ENCODE measurements at places on chromosomes 4 and X.

GRCh38 chr4:155795991-155796390 is 37.2 kb downstream of the GUCY1B1 start:
- no peak for DNase-seq

DNA sequence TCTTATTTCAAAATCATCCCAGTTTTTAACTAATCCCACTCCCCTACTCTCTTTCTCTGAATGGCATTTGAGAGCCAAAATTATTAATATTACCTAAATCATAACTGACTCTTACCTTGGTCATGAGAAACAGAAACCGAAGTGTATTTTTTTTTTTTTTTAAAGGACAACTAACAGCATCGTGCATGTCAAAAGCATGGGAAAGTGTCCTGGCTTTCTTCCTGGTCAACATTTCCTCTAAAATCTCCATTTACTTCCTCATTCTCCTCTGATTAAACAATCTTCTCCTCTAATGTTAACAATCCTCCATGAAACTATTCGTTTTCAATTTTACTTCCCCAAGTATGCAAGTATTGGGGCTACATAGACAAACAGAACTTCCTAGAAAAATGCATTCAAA is 2.1 kb upstream of the STS start:
- DNase-seq, result no peak

- DNase-seq, result no peak
Measured at GRCh38 chr4:149248191-149248764, 567.4 kb downstream of the IQCM start.

- no peak for DNase-seq
Measured at GRCh38 chrX:51395810-51396728, 63.4 kb downstream of the NUDT10 start.

- no peak for DNase-seq
Measured at GRCh38 chrX:143081231-143081630, 55.5 kb downstream of the SPANXN4 start.

- DNase-seq, result no peak
Measured at GRCh38 chr4:15385928-15386327, 41.9 kb upstream of the C1QTNF7 start.

Measured in stimulated activated CD8-positive, alpha-beta memory T cell treated with anti-CD3 and anti-CD28 coated beads, Interleukin-7, amount 100 ng/mL, for 1 hour (primary cell).